Frontal cortex (tissue), 4 donors: ENCODE measurements at places on chromosomes 2 and 18.

- DNase-seq, result peak; percentile 38
These were observed 18.2 kb downstream of the RPL37A start for GRCh38 chr2:216516730-216517350.

DNA sequence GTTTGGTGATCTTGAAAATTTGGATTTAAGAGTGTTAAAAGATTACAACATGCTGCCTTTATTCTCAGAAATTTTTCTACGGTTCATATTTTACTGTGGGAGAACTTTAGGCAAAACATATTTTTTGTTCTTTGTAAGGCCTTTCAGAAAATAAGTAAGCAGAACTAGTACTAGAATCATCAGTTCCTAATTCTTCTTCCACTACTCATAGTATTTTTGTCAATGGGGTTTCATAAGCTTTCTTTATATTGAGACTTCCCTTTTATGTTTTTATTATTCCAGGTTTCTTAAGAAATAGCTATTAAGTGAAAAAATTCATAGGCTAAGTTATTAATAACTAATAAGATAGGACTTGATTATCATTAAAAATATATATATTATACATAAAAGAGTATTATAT is 12.4 kb downstream of the UGGT1 start:
- DNase-seq, result no peak

DNA sequence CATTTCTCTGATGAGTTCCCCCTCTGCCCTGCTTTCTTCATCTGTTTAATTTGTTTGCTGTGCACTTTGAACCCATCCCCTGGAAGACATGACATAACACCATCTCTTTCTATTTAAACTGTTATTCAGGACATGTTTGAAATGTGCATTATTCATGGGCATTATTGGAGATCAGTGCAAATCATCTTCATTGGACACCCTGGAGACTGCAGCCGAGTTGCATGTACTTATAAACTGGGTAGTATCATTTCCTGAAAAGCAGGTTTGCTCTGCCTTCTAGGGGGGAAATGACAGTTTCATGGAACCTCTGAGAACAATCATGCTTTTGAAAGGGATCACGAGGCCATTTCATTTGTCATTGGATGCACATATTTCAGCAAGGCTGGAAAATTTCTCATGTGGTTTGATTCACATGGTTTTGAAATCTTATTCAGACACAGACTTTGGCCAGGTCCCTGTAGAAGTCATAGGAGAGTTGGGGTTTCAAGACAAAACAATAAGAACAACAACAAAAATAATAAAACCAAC is 462.8 kb upstream of the MEX3C start:
- DNase-seq, result no peak

GRCh38 chr2:96142217-96143113 is 2.8 kb downstream of the DUSP2 start:
- DNase-seq, result no peak

DNA sequence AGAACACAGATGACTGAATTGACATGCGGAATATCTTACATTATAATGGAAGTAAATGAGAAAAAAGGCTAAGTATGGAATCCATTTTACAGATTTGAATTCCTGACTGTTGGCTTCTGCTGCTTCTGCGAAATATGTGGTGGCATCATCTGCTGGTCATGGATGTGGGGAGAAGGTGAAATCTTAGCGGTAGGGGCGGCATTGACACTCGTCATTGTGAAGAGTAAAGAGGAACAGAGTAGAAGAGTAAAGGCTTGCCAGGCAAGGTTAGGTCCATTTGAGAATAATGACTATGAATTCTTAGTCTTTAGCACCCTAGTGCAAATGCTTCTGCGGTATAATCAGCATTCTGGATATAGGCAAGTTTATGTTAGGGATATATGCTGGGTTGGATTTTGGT is 32.4 kb downstream of the ACTR3 start:
- DNase-seq, result no peak

GRCh38 chr18:63887424-63887823 is at the start of gene SERPINB2:
Gene SERPINB2, plus strand, starts transcription at chr18:63887705. Its CDS starts 3,740 bp downstream, at chr18:63891445.
- no peak for DNase-seq

DNA sequence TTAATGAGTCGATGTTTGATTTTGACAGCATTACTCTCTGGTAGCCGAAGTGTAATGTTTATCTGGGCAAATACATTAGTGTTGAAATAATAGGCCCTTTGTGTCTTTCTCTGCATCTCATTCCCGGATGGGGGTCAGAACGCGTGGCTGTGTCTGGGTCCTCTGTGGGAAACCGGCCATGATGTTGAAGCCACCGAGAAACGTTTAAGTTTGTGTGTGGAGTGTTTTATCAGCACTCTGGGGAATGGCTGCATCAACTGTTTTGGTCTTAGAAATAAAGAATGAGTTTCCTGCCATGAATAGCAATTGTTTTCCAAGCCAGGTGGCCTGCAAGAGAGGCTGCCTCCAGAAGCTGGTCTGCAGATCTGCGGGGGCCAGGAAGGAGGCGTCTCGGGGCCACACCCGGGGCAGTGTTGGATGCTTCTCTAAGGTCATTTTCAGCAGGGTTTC is 69.7 kb downstream of the RNF144A start:
- DNase-seq, result no peak

- no peak for DNase-seq
These were observed 50.7 kb downstream of the PIK3C3 start for GRCh38 chr18:42005782-42006181.

DNA sequence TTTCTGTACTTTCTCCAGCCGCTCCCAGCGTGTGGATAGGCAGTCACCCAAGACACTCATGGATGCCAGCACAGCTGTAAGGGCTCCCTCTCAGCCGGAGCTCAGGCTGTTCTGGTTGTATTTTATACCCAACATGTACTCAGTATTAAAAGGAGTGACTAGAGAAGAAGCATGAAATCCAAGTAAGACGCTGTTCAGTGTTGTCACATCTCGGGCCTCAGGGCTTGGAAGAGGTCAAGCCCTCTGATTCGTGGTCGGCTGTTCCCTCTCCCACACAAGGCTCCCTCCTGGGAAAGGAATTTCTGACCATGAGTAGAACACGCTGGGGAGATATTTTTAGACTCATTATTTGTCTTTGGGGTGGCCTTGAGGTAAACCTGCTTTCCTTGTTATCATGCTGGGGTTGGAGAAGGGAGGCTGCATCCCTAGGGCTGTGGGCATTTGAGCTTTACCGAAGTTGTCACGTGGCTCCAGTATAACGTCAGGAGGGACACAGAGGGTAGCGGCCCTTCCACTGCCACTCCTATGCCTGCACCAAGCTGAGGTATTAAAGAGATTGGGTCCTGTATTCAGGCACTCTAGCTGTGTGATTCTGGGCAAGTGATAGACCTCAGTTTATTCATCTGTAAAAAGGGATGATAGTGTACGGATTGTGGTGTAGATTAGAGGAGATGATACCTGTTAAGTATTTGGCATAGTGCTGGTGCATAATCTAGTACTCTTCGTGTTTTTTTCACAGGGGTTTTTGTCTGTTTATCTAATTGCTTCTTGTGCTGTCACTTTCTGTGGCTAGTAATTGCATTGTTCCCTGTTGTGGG is 34.1 kb downstream of the HK2 start:
- DNase-seq, result no peak

DNA sequence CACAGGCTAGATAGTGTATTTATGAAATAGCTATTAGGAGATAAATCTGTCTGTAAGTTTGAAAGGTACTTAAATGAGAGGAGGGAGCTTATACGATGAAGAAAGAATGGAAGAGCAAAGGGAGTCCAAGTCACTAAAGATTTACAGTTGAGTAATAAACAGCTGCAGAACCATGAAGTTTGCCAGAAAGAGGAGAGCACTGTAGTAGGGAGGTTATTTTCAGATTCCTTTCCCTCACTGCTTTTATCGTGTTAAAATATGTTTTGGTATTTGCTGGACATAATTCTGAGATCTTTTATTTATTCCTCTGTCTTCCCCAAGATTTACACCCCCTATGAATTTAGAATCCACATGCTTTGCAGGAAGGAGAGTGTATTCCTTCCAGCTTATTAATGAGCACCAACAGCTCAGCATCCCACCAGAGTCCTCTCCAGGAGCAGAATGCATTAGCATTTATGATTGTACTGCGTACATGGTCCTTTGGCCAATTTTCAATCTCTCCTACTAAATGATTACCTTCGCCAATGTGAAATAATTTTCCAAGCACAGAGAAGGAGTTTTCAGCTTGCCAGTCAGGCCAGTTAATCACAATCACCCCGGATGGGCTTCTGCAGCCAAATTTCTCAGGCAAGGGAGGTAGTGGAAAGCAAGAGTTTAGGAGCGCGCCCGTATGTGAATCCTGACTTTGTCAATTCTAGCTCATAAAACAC is 297.0 kb downstream of the NBAS start:
- no peak for DNase-seq

DNA sequence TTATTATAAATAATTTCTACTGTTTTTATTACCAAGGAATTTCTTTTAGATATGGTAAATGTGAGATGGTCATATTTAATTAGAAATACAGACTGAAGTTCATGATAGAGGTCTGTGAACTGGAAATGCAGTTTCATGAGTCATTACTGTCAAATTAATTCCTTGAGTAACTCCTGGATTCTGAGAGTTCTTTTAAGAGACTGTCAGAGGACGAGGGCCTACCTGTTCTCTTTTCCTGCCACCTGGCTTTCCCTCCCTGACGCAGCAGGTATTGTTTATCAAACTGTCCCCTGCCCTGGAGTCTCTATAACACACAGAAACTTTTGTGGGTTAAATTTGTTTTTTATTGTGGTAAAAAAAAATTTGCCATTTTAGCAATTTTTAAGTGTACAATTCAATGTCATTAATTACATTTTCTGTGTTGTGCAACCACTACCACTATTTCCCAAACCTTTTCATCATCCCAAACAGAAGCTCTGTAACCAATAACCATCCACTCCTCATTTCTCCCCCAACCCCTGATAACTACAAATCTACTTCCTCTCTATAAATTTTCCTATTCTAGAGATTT is 142.6 kb downstream of the DIS3L2 start:
- no peak for DNase-seq

DNA sequence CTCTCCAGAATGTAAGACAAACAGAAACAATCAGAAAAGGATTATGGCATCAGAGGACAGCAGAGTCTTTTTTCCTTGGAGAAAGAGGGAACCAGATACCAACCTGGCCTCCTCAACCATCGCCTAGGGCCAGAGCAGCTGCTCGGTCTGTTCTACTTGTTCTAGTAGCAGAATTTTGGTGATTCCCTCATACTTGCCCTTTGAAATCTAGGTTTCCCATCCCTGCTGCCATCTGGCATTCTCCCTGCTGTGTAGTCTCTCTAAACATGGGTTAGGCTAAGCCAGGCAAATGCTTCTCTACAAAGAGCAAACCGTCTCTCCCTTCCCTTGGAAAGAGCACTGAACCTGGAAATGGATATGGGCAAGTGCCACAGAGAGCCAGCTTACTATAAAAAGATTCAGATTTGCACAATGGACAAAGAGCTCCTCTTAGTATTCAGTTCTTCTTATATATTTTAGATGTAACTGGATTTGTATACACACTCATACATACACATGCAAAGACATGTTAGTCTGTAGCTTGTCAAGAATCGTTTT is 208.6 kb upstream of the ST6GAL2 start:
- no peak for DNase-seq

DNA sequence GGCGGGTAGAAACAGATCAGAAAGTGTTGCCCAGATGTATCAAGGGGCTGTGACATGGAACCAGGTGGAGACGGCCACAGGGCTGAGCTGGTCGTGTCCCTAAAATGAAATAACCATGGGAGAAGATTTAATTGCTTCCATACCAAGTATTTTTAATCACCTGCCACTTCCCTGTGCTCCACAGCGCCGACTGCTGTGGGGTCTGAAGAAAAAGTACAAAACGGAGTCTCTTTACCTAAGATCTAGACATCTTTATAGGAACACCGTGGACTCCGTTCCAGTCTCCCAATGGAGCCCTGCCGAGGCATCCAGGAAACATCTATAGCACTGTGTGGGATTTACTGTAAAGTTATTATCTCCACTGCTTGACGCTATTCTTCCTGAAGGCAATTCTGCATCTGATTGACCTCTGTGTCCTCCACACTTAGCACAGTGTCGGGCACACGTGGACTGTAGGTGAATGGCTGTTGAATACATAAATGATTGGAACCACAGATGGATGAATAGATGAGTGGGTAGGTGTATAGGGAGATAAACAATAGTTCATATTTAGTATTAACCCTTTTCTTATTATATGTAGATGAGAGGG is 21.6 kb upstream of the GYPC start:
- no peak for DNase-seq

- DNase-seq, result no peak
These were observed 26.9 kb downstream of the GALM start for GRCh38 chr2:38692636-38693318.

- DNase-seq, result no peak
These were observed 11.9 kb downstream of the GBX2 start for GRCh38 chr2:236156095-236156859.

DNA sequence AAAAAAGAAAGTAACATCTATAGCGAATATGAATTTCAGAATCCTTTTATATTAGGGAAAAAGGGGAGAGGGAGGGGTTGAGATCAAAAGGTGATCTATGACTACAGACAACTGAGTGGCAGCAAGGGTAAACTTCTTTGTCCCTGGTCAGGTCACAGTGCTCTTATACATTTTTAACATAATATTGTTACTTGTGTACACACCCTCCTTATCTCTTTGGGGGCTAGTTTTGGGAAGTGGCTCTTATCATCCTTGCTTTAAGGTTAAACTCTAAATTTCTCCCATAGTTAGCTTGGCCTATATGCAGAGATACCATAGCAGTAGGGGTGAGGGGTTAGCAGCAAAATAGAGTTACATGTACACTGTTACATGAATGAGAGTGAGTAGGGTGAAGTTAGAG is 31.6 kb upstream of the ATG16L1 start:
- no peak for DNase-seq

GRCh38 chr2:239321596-239322415 is 79.0 kb downstream of the HDAC4 start:
- DNase-seq, result no peak

DNA sequence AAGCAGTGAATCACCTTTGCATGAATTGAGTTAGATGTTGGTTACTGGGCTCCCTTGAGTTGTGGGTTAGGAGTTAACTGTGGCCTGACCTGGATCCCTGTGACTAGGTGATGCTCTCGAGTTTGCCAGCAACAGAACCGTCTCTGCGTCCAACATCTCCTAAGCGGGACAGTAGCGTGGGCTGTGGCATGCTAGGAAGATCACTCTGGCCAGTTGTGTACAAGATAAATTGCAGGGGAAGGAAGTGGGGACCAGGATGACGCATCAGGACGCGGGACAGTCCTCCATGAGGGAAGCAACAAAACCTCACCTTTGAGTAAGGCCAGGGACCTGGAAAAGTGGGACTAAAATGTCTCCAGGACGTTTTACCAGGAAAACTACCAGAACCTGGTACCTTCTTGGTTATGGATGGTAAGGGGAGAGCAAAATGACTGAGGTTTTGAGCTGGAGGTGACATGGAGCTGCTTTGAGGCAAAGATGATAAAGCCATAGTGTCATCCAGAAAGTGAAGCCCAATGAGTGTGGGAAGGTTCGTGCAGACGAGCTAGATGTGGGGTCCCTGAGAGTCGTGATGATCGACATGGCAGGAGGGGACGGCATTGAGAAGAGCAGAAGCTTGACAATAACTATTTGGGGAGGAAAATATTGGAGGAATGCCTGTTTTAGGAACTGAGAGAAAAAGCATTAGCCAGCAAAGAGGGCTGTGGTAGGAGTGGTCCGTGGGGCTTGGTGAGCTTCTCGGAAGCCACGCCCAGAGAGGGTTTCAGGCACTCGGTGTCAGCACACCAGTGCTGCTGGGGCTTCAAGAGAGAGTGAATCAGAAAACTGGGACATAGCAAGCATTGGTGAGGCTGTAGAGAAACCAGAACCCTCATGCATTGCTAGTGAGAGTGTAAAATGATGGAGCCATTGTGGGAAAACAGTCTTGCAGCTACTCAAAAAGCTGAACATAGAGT is 95.1 kb downstream of the SMAD7 start:
- no peak for DNase-seq
